GM06990 (cell line): ENCODE measurements at places on chromosomes 11 and 22.

- DNase-seq = no peak
Measured at GRCh38 chr11:17026487-17027082, 12.4 kb upstream of the PLEKHA7 start.

DNA sequence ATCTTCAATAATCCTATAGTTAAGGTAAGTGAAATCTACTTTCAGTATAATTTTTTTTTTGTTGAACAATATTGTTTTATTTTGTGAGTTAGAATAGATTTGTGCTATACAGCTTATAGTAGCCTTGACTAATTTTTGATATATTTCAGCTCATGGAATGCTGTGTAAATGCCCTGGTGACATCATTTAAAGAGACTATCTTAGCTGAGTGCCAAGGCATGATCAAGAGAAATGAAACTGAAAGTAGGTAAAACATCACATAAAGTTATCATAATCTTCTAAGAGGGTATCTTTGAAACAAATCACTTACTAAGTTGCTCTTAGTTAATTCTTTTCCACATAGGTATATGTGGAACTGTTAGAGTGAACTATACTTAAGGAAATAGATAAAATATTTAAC, 51.4 kb upstream of the ACAT1 start:
- DNase-seq = peak; percentile 10

- peak; percentile 64 for DNase-seq
Measured at GRCh38 chr11:76629116-76629852, 41.3 kb downstream of the LRRC32 start.

- no peak for DNase-seq
Measured at GRCh38 chr11:9081153-9081552, 10.2 kb downstream of the SCUBE2 start.

DNA sequence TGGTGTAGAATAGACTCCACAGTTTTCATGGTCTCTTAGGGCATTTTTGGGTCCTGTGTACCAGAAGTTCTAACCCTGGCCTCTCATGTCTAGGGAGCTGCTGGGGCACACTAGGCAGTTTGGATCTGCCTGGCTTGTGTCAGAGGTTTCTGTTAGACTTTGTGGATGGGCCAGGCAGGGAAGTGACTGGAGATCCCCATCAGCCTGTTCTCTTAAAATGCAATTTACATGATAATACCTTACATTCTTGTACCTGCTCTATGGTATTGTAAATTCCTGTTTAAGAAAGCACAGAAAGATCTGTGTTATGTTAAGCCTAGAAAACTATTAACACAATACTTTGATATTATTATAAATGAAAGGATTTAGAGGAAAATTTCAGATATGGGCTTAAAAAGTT, 104.0 kb downstream of the ARHGAP42 start:
- DNase-seq = no peak

- DNase-seq = peak; percentile 59
Measured at GRCh38 chr22:40216041-40216756, 38.5 kb downstream of the TNRC6B start.

GRCh38 chr11:8075119-8075726, 5.8 kb upstream of the TUB start:
- no peak for DNase-seq

DNA sequence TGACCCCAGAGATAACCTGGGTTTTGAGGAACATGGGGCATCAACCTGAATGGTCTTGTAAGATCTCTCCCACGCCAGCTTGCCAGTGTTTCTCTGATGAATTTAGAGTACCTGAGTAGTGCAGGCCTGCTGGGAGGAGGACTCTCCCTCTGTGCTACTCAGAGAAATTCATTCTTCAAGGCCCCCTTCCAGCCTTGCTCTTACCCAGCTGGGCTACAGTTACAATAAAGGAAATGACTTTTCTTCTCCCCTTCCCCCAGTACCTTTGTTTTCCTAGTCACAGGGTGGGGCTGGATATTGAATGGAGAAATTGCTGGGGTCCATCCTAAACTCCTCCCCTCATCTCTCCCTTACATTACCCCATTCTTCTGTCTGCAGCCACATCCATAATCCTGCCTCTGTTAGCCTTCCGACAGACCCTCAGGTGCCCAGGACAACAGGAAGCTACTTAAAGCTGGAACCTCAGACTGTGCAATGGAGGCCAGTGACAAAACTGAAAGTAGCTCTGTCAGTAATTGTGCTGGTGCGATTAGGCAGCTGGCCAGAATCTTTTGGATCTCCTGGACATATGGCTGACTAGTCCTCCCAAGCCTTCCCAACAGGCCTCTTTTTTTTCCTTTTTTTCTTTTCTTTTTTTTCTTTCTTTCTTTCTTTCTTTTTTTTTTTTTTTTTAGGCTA, 17.4 kb downstream of the LIMK2 start:
- no peak for DNase-seq

- DNase-seq = no peak
Measured at GRCh38 chr11:109971184-109971523, 122.0 kb upstream of the ZC3H12C start.

GRCh38 chr22:23518376-23519187, 61.5 kb downstream of the IGLL1 start:
- no peak for DNase-seq

DNA sequence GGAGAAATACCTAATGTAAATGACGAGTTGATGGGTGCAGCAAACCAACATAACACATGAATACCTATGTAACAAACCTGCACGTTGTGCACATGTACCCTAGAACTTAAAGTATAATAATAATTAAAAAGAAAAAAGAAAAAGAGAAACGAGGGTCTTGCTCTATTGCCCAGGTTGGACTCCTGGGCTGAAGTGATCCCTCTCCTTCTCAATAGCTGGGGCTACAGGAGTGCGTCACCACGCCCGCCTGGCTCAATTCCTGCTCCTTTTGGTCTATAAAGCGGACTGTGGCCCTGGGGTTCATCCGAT, 521 bp upstream of the PTS start:
- no peak for DNase-seq

DNA sequence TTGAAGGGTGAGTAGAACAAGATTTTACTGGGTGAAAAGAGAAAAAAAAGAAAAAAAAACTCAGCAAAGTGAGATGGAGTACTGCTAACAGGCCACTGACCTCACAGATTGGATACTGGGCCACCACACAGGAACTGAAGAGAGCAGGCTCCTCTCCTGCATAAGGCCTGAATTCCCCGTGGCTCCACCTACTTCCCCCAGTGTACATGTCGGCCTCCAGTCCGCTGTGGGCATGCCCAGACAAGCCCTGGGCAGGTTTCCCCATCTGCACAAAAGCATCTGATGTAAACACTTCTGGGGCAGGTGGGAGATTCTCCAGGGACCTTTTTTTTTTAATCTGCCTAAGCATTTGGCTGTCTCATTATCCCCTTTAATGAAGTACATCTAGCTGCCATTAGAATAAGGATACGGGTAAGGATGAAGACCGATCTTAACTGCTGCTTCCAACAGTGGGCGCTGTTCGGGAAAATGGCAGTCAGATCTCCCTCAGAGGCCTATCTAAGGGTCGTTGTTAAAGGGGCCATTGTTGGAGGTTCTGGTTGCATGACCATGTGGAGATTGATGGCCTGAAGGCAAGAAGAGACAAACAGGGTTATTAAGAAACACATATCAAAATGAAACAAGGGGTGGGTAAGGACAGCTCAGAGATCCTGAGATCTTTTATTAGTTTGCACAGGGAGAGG, 48.5 kb downstream of the MS4A13 start:
- DNase-seq = peak; percentile 21

- DNase-seq = no peak
Measured at GRCh38 chr11:64685536-64685935, 37.5 kb downstream of the NRXN2 start.

- DNase-seq = no peak
Measured at GRCh38 chr11:27718863-27719545, 18.7 kb upstream of the BDNF start.

DNA sequence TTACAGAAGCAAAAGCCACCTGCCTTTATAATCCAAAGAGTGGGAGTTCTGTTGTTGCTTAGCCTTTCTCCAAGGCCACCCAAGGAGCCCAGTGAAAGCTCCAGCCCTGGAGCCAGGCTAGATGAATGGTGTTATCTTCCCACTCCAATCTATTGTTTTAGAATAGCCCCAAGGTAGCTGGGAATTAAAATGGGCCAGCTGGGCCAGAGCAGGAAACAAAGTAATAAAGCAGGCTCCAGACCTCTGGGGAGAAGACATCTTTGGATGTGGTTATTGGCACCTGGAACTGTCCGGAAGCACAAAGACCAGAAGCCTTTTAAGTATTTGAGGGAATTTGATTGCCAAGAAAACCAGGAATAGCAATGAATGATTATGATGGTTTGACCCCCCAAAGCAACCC, 8.8 kb downstream of the C11orf96 start:
- no peak for DNase-seq

- DNase-seq = peak; percentile 6
Measured at GRCh38 chr11:13955971-13956421, 6.5 kb upstream of the SPON1 start.

GRCh38 chr11:19393941-19394340, 153.2 kb upstream of the E2F8 start:
- no peak for DNase-seq

GRCh38 chr11:9739123-9739900, 75.4 kb downstream of the SWAP70 start:
- DNase-seq = no peak

DNA sequence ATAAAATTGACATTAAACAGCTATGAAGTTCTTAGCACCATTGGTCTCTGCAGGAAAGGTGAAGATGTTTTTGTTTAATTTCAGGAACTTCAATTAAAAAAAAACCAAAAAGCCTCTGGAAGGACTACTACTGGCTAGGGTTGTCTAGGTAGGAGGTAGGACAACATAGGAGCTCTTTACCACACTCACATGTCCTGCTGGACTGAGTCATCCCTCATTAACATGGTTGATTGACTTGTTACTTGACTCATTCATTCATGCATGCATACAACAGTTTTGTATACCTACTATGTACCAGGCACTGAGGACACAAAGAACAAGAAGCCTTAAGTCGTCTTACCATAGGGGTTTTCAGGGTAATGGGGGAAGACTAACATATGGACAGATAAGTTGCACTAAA, 216.9 kb upstream of the ARHGAP20 start:
- no peak for DNase-seq
